ENCODE measurements at places on chromosomes 2 and 18.

- DNase-seq: no peak
These were observed 78.0 kb downstream of the LIPG start for GRCh38 chr18:49639643-49640391.

DNA sequence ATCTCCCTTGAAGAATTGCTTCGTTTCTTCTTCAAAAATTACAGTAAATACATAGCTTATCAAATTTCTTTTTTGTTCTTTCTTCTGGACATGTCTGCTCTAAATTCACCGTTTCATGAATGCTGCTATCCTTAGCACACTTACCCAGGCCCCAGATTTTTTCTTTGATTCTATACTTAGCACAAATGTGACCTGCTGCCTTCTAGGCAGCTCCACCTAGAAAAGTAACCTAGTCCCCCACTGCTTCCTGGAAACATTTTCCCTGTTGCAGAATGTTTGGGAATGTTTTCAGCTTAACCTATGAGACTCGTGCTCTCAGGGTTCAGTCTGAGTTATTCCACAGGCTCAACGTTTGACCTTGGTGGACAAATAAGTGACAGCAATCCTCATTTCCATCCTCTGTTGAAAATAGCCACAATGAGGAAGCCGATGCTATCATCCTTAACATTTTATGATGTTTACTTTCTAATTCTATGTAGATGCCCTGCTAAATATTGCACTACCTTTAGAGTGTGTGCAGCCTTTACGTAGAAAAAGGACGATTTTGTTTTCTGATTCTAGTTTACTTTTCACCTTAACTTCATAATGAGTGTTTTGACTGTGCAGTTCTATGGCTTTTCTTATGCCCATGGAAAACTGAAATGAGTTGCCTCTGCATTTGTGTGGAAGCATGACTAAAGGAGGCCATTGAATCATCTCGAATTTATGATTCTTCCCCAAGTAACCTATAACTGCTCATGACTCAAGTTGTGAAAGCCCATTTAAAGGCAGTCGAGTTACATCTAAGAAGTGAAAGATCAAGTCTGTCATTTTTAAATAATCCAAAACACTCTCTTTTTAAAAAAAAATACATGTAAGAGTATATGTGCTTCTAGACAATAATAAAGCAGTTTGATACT, 47.7 kb downstream of the TMEM182 start:
- no peak for DNase-seq

- no peak for DNase-seq
These were observed 731.9 kb upstream of the SALL3 start for GRCh38 chr18:78247615-78248289.

- no peak for DNase-seq
These were observed 118.1 kb downstream of the EPB41L3 start for GRCh38 chr18:5425721-5426120.

DNA sequence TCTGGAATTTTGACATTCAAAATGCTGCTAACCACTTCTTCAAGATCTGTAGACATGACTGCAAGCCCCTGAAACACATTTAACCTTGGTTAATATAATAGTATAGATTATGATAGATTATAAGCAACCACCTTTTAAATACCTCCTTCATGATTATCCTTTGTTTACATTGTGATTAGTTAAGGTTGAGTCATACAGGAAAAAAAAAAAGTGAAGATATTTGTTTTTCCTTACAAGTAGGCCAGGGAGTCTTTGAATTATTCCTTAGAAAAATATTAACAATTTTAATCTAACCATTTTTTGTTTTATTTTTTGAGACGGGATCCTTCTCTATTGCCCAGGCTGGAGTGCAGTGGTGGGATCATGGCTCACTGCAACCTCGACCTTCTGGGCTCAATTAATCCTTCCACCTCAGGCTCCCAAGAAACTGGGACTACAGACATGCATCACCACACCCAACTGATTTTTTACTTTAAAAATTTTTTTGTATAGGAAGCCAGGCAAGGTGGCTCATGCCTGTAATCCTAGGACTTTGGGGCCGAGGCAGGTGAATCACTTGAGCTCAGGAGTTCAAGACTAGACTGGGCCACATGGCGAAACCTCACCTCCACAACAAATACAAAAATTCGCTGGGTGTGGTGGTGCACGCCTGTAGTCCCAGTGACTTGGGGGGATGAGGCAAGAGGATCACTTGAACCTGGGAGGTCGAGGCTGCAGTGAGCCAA, 99.4 kb downstream of the SLC39A10 start:
- no peak for DNase-seq

DNA sequence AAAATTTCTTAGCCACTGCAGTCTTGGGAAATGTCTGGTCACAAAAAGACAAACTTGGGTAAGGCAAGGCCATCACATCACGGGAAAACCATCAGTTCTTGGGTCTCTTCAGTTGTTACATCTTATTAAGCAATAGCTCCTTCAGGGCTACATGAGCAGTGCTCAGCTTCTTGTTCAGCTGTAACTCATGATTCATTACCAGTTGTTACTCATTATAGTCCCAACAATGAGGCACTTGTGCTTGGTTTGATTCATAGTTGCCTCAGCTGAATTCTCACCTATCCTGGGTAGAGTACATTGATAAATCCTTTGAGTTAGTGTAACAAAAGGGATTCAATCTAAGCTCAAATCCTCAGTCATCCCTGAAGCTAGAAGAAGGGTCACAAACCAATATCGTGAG, 102.4 kb upstream of the DCC start:
- DNase-seq: no peak

DNA sequence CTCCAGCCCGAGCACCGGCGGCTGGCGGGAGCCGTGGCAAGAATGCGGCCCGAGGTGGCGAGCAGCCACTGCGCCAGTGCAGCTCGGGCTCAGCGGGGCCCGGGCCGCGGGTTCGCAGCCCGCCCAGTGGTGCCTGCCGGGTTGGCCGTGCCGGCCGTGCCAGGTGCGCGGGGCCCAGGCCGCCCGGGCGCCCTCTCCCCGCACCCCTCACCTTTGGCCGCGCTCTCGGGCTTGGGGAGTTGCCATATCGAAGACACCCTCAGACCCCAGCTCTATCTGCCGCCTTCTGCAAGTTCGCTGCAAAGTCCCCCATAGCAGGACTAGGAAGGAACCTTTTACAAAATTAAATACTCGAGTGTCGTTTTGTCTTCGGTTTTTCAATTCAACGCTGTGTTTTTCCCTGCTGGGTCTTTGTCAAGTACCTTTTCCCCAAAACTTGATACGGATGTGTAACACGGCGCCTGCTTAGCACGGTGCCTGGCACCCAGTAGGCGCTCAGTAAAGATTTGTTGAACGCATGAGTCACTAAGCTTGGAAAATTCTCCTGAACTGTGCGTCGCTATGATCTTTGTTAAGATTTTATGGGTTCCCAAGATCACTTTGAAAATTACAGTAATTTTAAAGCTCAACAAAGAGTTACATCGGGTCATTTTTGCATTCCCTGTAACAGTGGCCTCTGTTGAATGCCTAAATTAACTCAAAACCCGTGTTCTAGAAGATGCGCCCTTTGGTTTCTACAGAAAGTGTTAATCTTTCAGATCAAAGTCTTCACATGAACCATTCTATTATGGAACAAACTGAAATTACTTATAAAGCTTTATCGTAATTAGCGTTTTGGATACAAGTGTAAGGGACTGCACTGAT, 750 bp downstream of the STRADB start:
- no peak for DNase-seq

DNA sequence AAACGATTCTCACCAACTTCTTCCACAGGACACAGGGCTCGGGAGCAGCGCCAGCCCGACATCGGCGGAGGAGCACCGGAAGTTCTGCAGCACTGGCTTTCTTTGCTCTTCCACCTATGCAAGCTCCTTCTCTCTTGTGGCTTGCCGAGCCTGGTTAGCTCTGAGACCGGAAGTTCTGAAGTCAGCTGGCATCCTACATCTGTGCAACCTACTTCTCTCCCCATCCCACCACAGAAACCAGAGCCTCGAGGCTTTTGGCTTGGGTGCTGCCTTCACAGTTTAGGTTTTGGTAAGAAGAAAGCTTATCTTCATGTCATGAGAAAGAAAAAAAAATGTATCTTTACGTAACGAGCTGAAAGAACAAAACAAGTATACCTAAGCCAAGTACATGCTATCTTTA, 111.7 kb downstream of the ANKRD44 start:
- no peak for DNase-seq

GRCh38 chr18:75491361-75491760, 63.9 kb upstream of the SMIM21 start:
- DNase-seq: no peak

GRCh38 chr2:17106418-17106817, 411.8 kb downstream of the RAD51AP2 start:
- no peak for DNase-seq

DNA sequence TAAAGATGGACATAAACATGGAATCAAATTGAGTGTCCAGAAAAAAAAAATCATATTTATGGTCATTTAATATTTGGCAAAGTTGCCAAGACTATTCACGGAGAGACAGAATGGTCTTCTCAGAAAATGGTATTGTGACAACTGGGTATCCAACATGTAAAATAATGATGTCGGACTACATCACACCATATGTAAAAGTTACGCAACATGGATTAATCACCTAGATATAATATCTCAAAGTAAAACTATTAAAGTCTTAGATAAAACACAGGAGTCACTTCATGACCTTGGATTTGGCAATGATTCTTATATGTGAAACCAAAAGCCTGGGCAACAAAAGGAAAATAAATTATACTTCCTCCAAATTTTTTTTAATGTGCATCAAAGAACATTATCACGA, 1591.7 kb upstream of the DDX18 start:
- no peak for DNase-seq

GRCh38 chr2:174859563-174860169, 95.4 kb upstream of the CHRNA1 start:
- DNase-seq: no peak

DNA sequence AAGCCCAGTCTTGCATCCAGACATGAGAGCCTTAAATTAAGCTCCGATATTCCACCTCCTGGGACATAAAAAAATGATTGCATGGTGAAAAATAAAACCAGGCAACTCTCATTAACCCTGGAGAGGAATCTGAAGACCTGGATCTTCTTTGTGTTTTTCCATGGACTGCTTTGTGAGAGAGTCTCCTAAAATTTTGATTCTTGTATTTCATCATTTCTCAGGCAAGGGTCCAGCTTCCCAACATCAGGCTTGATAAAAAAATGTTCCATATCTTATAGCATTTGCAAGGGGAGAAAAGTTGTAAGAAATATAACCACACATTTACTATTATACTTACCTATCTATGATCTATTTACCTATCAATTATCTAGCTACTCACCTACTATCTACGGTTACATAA, 327.5 kb upstream of the SPHKAP start:
- no peak for DNase-seq

DNA sequence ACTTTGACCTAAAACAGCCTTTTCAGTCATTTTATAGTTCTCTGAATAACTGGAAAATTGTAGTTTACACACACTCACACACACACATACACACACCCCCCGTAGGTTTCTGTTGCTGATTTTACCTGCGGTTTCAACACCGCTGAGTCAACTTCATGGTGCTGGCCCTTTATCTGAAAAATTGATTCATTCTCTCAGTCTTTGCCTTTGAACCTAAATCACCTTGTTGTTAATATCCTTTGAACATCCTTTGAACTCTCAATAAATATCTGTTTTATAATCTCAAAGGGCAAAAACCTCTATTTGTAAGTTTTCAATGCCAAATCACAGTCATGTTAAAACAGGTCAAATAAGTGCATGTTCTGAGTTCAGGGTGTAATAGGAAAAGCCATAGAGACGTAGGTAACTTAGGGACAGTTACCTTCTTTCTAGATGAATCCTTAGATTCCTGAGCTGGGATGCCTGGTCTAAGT, 109.0 kb upstream of the BZW1 start:
- DNase-seq: no peak

DNA sequence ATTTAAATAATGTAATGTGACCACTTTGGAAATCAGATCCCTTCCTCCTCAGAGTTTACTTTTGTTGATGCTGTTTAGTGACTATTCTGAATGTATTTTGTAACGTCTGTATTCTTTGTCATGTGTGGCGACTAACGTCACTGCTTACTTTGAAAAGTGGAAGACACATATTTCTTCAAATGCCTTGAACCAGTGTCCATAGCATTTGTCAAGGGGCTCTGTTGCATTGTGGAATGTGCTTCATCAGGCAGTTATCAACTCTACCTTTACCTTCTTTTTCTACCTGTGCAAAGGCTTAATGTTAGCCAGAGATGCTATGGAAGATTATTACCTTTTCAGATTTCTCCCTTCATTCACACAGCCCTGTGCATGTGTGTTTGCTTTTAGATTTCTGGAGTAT, 162.4 kb downstream of the ZNF407 start:
- no peak for DNase-seq

DNA sequence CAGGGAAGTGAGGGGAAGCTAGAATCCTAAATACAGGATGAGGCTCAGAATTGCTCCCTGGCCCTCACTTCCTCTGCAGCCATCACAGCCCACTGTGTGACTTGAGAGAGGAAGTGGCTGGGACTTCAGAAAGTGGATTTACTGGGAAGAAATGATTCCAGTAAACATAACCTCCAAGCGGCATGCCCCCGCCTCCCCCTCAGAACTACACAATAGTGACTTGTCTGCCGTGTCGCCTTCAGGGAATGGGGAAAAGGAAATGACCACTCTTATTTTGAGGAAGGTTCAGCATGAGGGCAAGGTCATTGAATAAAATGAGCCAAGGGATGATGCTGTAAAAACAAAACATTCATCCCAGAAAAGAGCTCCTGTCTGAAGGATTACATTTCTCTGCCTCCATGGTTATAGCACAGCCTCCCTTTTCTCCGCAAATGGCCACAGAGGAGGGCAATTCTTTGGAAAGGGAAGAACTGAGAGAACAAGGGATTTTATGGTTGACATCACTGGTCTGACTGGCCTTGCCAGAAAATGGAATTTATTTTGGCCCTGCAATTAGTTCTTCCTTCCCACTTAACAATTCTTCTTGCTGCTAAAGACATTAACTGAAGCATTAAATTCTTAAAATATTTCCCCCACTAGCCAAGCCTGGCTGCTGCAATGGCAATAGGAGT, 78.9 kb upstream of the DAPL1 start:
- DNase-seq: no peak

DNA sequence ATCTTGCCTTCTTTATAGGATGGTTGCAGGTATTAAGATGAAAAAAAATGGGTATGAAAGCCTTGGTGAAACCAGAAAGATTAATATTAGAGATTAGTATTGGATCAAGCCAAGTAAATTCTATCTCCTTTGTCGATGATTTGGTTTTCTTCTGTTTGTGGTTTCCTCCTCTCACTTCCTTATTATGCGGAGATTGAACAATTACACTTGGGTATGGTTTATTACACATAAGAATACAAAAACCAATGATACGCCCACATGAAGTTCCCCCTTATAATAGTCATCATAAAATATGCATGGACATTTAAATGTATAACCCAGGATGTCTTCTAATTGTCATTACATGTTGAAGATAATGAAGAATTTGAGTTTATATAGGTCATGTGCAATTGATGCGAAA, 4.9 kb downstream of the LTBP1 start:
- no peak for DNase-seq

Measured in mesothelial cell of epicardium (in vitro differentiated cells).